Calu3 (cell line): ENCODE measurements at places on chromosomes 5 and 9. TPM values are rescaled to one million over a fixed set of nuclear protein-coding genes. Genes with fewer than 3 reads are reported as not detected.
A peak's percentile ranks its signal among the peaks of the same experiment; 100 is the strongest.

DNA sequence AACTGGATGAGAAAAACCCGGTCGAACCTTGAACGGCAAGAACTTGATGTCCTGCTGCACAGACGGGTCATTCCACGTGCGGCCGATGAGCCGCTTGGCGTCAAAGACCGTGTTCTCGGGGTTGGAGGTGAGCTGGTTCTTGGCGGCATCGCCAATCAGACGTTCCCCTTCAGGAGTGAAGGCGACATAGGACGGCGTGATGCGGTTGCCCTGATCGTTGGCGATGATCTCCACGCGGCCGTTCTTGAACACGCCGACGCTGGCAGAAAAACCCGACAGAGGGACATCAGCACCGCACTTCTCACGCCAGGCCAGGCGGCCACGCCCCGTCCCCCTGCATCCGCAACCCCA lies 519 bp downstream of the HSPA5 start:
- peak; percentile 12 for DNase-seq

DNA sequence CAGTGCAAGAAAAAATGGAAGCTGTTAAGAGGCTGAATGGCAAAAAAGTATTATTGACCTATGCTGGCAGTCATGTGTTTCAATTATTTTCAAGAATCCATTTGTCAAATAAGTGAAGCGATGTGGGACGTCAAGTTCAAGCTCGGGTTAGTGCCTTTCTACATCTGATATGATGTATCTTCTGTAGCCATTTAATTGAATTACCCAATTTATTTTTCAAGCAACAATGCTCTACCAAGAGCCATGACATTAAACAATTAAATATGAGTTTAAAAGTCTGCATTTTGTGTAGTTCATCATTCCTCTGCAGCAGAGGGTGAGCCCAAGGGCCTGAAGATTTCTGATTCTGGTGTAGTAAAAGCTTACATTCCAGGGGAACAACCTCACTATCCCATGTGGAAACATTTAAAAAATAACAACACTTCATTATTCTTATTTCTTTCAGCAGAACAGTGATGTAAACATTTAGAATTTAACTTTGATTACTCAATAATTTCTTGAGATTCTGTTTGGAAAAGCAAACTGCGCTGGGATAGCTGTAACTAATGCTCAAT lies 619.7 kb upstream of the ARRDC3 start:
- DNase-seq = no peak

DNA sequence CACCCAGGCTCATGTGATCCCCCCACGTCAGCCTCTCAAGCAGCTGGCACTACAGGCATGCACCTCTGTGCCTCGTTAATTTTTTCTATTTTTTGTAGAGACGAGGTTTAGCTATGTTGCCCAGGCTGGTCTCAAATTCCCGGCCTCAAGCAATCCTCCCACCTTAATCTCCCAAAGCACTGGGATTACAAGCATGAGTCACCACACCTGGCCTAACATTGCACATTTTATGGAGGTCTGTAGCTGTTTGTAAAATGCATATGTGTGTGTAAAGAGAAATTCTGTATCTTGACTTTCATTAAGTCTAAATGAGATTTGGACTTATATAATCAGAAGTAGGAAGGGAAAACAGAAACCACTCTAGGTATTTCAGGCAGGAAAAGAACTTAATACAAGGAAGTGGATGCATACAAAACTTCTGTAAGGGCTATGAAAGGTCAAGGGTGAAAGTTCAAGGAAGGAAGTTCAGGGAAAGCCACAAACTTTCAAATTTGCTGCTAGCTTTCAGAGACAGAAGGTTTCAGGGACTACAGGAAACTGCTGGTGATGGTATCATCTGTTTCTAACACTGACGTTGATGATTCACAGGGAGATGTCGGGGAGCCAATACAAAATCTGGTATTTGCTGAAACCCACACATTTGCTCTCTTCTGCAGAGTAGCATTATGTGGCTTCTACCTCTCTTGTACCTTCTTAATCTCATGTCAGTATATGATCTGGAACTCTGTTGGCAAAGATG lies 209.4 kb downstream of the PIK3R1 start:
- DNase-seq = no peak

DNA sequence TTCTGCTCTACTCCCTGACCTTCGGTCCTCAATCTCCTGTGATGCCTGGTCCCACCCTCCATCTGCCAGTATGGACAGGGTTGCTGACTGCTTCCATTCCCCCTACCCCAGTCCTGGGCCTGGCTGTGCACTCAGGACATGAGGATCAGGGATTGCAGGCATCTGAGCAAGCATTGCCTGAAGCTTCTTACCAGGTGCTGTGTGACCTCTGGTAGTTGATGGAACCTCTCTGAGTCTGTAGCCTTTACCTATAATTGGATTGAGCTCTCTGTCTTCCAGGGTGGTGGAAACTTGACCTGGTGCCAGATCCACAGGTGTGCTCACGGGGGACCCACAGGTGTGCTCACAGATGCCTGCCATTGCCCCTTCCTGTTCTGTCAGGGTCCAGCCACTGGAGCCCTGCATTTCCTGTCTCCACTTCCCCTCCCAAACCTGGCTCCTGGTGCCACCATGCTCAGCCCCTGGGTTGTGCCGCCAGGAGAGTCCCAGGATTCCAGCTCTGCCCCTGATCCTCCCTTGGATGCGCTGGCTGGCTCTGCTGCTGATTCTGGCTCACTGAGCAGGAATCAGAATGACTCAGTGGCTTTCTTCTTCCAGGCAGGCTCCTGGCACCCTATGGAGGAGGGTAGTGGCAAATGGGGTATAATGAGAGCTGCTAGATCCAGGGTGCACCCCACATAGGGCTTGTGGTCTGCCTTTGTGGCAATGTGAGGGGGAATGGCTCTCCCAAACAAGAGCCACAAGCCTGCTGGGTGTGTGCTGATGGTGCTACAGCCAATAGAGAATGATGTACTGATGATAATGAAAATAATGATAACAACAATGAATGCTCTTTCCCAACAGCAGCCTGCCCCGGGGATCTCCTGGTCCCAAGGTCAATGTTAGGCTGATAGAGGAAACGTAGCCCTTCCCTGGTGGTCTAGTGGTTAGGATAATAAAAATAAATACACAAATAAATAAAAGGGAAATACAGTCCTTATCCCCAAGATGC lies 35.2 kb upstream of the PSD2 start:
- DNase-seq = no peak

- DNase-seq = no peak
These were observed 74.6 kb downstream of the USP20 start for GRCh38 chr9:129909851-129910250.

GRCh38 chr5:145598983-145599382 lies 236.2 kb downstream of the PRELID2 start:
- no peak for DNase-seq

- DNase-seq = no peak
These were observed 82.6 kb downstream of the WNK2 start for GRCh38 chr9:93266521-93267001.

GRCh38 chr5:77662635-77663034 lies 24.1 kb upstream of the OTP start:
- no peak for DNase-seq

DNA sequence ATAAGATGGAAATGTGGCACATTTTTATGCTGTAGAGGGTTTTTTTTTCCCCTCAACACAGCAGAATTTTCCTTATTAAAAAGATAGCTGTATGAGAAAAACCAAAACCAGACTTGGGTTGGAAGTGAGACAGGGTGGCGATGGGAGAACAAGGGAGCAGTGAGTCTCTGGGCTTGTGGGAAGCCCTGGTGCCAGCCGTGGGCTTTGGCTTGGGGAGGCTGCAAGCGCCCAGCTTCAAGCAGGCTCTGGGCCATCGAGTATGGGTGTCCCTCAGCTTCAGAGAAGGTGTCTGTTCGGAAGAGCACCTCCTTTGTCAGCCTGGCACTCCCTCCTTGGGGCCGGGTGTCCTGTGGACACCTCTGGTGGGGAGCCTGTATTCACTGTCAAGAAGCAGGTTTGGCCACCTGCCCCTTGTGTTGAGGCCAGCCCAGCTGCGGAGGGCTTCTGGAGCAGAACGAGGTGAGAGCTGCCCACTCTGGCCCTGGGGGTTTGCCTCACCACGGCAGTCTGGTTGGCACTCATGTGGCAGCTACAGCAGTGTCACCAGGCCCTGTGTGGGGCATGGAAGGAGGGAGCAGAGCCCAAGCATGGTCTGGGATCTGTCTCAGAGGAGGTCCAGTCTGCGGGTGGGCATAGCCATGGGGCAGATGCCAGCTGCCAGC lies 37.6 kb upstream of the ANGPTL2 start:
- DNase-seq = no peak

GRCh38 chr5:75055727-75056144 lies 3.4 kb upstream of the GCNT4 start:
- no peak for DNase-seq

- no peak for DNase-seq
These were observed 42.3 kb upstream of the SMAD5 start for GRCh38 chr5:136090319-136090718.

GRCh38 chr5:32261198-32261597 lies 51.5 kb downstream of the MTMR12 start:
- DNase-seq = no peak

GRCh38 chr5:122150215-122150614 lies 20.9 kb downstream of the ZNF474 start:
- DNase-seq = no peak

DNA sequence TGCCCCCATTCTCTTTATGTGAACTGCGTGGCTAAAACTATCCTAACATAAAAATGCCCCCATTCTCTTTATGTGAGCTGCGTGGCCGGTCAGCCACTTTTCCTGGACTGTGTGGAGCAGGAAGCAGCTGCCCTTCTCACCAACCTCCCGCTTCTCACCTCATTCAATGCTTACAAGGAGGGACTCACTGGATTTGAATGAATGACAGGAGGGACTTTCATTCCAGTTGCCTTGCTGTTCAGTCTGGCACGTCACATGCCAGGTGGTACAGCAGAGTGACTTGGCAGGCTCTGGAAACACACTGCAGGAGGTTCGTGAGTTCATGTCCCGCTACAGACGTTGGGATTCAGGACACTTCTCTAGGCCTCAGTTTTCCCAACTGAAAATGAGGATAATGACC lies 60.2 kb upstream of the NFIL3 start:
- no peak for DNase-seq

DNA sequence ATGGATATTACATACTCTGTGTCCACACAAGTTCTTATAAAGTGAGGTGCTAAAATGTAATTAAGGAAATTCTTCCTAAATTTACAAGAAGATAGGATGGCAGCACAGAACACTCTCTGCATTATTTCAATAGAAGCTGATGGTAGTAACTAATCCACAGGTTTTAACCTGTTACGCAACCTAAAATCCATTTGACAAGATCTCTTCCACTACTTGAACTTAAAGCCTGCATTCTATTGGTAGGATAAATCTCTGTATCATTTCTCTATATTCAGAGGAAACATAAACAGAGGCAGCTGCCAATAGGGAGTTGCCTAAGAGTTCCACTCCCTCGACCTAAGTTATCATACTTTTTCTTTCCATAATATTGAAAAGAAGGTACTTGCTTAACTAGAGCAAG lies 21.6 kb downstream of the CDC37L1 start:
- no peak for DNase-seq

GRCh38 chr9:77839459-77840140 lies 191.5 kb upstream of the GNA14 start:
- no peak for DNase-seq

DNA sequence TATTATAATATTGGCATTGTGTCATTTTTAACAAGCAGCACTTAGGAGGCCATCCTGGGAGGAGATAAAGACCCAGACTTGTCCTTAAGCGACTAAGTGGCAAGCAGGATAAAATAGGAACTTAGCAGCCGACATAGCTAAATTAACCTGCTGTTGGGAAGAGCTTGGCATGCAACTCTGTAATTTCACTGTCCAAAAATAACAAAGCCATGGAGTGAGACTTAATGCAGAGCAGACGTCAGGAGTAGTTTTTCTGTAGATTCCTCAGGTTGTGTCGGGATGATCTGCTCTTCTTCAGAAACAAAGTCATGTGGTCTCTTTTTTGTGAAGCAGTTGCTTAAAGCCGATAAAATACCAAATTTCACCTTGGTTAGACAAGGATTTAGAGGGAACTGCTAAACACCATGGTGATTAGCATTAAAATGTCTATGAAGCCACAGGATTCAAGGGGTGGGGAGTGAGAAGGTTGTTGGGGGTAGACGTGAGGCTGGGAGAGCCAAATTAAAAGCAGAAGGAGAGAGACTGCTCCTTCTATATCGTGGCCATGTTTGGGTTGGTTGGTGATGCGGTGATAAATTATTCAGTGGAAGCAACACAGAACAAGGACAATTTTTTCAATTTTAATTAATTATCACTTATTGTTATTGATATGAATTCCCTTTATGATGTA lies 303.0 kb downstream of the CSNK1G3 start:
- no peak for DNase-seq

GRCh38 chr9:36150574-36151315 lies 14.2 kb downstream of the GLIPR2 start:
- DNase-seq = no peak

DNA sequence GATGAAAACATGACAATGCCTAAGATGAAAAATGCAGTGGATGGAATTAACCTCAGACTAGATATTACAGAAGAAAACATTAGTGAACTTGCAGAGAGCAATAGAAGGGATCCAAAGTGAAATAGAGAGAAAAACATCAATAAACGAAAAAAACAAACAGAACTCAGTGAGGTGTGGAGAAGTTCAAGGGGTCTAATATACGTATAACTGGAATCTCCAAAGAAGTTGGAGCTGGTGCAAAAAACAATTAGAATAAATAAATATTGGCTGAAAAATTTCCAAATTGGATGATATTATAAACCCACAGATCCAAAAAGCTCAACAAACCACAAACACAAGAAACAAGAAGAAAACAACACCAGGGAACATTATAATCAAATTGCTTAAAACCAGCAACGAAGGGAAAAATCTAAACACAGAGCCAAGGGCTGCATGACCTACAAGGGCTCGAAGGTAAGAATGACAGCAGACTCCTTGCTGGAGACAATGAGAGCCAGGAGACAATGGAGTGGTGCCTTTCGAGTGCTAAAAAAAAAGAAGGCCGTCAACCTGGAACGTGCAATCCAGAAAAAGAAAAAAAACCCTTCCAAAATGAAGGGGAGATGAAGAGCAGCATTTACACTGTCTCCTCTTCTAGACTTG lies 11.8 kb downstream of the FAM163B start:
- no peak for DNase-seq

GRCh38 chr5:60803712-60804111 lies 40.4 kb downstream of the ELOVL7 start:
- DNase-seq = no peak

GRCh38 chr9:95063300-95063699 lies 254.2 kb downstream of the FANCC start:
- DNase-seq = no peak

- DNase-seq = no peak
These were observed 994 bp downstream of the POLE3 start for GRCh38 chr9:113409481-113409880.

GRCh38 chr5:107873877-107874276 lies 203.1 kb upstream of the EFNA5 start:
- no peak for DNase-seq

PCDHA11 gene
- 0.64 and 1.3 TPM in 2 replicates for total RNA-seq

ZNF618 gene
- total RNA-seq = 18.0 and 20.3 TPM in 2 replicates

CEL gene
- total RNA-seq = 2.6 and 3.1 TPM in 2 replicates

ACTBL2 gene
- total RNA-seq = 0.42 and 0.45 TPM in 2 replicates

DCTN4 gene
- total RNA-seq = 51.9 and 54.1 TPM in 2 replicates

MGAT1 gene
- 77.5 and 86.4 TPM in 2 replicates for total RNA-seq

IGFBPL1 gene
- total RNA-seq = 2.0 and 4.6 TPM in 2 replicates

FBP2 gene
- total RNA-seq = not detected in 2 replicates
